ENCODE measurements at places on chromosomes 12 and 14.

DNA sequence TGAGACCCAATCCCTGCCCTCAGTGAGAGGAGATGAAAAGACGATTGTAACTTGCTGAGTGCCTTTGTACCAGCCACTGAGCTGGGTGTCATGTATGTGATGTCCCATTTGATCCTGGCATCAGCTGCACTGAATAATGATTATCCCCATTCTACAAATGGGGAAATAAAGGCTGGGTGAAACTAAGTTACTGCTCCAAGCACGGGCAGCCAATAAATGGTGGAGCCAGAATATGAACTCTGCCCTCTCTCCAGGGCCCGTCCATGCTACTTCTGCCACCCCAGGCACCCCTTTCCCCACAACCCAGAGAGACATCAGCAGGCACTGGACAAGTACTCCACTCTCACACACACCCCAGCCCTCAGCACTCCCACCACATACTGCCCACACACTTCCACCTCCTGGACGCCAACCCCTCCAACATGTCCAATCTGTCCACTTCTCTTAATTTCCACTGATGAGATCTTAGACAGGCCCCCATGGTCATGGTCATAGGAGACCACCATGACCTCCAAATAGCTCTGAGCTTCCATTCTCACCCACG is 115.8 kb downstream of the DICER1 start:
- no peak for DNase-seq

- DNase-seq, result no peak
Measured at GRCh38 chr14:45038865-45039264, 45.1 kb upstream of the PRPF39 start.

- no peak for DNase-seq
Measured at GRCh38 chr12:88305254-88305890, 163.3 kb downstream of the TMTC3 start.

- no peak for DNase-seq
Measured at GRCh38 chr12:40107803-40108620, 2.1 kb upstream of the SLC2A13 start.

DNA sequence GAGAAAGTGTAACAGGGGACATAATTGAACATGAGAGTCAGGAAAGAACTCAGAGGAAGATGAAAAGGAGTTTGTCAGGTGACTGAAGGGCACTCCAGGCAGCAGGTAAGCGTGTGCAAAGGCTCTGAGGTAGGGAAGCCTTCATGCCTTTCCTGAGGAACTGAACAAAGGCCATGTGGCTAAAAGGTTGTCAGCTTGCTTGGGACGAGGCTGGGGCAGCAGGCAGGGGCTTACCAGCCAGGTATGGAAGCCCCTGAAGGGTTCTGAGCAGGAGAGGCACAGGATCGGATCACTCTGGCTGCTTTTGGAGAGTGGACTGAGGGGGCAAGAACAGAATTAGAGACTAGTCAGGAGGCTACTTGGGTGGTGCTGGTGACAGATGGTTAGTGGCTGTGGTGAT is 5.2 kb downstream of the LPCAT3 start:
- no peak for DNase-seq

GRCh38 chr14:23558346-23559009 is 2.4 kb downstream of the THTPA start:
- DNase-seq, result no peak

GRCh38 chr12:123891516-123892179 is 81.0 kb downstream of the CCDC92 start:
- no peak for DNase-seq

DNA sequence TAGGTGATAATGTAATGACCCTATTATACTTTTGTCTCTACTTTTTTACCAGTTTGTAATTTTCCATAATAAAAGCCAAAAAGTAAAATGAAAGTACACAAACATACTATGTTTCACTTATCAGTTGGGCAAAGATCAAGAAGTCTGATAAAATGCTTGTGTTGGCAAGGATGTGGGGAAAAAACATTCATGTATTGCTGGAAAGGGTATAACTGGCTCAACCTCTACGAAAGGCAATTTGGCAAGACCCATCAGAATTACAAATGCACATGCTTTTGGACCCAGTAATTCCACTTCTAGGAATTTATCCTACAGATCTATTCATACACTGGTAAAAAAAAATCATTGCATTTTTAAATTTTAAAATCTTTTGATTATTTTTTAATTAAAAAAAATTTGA is 68.0 kb downstream of the SPTB start:
- no peak for DNase-seq

DNA sequence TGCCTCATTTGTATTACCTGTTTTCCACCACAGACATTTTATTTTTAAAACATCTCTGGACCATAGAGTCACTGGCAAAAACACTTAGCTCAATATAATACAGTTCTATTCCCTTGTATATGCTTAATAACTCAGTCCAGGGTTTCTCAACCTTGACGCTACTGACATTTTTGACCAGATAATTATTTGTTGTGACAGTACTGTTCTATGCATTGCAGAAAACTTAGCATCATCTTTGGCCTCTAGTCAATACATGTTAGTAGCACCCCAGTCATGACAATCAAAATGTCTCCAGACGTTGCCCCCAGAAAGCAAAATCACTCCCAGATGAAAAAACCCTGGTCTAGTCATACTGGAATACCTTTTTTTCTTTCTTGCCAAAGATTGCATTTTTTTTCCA is 174.7 kb downstream of the TMEM132D start:
- no peak for DNase-seq

DNA sequence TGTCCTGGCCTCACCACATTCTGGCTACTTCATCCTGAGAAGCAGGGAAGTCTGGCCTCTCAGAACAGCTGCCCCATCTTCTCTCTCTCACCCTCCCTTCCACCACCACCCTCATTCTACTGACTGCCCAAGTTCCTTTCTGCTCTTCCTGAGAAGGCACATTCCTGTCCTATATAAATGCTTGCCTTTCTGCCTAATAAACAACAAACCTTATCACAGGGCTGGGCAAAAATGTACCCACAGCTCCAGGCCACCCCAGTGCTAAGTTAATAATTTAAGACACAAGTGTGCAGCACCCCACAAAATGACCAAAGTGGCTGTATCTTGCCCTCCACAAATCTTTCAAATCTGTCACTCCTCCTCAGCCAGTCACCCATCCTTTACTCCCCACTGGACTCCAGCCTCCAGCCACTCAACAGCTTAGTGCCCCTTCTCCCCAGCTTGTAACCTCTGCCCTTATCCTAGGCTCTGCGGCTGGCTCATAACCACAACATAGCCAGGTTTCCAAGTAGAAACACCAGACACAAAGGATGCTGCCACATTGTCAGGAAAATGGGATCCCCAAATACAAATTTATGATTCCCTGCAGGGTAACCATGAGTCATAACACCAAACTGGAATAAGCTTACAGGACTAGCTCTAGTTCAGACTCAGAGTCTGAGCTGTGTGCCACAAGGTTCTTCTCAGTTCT is 15.0 kb downstream of the OXA1L start:
- no peak for DNase-seq

DNA sequence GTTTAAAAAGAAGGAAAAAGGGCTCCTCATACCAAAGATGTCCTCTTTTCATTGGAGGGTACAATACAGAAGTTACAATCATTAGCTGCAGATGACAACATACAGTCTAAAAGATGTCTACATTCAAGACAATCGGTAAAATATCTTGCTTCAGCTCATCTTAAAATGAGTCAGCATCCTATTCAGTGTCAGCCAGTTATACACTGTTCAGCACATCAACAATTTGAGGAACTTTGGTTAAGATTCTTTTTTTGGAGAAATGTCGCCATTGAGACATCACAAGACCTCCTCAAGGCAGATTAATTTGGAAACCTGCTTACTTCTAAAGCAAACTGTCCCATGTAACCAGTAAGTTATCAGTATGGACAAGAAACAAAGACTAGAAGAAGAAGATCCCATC is 100.7 kb upstream of the SLC38A4 start:
- no peak for DNase-seq

- DNase-seq, result no peak
Measured at GRCh38 chr12:58915634-58916033, 4.7 kb downstream of the LRIG3 start.

DNA sequence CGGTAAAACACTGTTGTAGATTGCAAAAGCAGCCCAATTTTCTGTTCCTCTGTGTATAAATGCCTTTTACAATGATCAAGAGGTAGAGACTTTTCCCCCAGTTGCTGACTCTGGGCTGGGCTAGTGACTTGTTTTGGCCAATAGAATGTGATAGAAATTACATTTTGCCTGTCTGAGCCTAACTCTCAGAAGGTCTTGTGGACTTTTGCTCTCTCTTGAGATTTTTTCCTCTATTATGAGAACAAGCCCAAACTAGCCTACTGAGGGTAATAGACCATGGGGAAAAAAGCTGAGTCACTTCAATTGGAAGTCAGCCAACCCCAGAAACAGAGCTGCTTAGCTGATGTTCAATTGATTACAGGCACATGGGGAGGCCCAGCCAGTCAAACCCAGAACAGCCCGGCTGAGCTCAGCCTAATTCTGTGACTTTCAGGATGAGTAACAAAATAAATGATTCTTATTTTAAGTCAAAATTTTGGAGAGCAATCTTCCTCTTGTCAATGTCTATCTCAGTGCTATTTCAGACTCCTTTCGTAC is 61.4 kb downstream of the MYF5 start:
- DNase-seq, result no peak

DNA sequence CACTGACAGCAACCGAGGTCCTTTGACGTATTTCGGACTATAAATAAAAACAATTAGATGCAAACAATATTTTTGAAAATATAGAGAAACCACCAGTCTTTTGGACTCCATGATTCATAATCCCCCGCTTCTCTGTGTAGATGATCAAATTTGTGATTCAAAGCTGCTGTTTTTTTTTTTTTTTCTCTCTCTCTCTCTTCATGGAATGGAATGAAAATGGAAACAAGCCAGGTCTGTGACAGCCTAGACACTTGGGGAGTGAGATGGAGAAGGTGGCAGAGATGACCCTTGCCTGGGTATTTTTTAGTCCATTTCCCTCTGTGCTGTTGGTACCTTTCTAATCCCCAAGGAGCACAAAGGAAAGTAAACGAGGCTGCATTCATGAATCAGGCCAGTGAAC is 248.5 kb downstream of the GLT1D1 start:
- no peak for DNase-seq

- DNase-seq, result no peak
Measured at GRCh38 chr12:120515496-120515895, 13.5 kb downstream of the COQ5 start.

GRCh38 chr14:53124786-53125185 is 28.3 kb downstream of the DDHD1 start:
- no peak for DNase-seq

DNA sequence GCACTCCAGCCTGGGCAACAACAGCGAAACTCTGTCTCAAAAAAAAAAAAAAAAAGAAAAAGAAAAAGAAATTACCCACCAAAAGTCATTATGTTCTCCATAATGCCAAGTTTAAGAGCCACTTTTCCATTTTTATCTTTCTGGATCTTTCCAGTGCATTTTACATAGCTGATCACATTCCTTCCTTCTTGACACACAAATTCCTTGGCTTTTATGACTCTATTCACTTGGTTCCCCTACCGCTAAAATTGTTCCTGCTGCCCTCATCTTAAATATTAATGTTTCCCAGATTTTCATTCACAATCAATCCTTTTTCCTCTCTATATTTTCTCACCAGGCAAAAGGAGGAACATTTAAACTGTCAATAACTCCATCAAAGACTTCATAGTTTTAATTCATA is 20.2 kb downstream of the KLHL28 start:
- DNase-seq, result no peak

GRCh38 chr14:89550821-89551220 is 133.8 kb upstream of the FOXN3 start:
- DNase-seq, result no peak
